ENCODE measurements at places on chromosomes 1 and 21.

DNA sequence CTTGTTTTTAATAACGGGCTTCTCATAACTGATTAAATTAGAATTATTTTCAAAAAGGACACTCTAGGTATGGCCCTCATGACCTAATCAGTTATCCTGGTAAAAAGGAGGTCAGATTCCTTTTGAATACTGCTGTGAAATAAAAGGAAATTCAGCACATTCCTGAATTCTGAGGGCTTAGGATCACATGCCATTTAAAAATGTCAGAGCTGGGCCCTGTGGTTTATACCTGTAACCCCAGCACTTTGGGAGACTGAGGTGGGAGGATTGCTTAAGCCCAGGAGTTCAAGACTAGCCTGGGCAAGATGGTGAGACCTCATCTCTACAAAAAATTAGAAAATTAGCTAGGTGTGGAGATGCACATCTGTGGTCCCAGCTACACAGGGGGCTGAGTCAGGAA lies 18.0 kb upstream of the RABGGTB start:
- no peak for DNase-seq

GRCh38 chr1:41380979-41381691 lies 19.9 kb downstream of the FOXO6 start:
- DNase-seq: peak; percentile 57

GRCh38 chr1:34049477-34049876 lies 115.6 kb downstream of the CSMD2 start:
- DNase-seq: no peak

DNA sequence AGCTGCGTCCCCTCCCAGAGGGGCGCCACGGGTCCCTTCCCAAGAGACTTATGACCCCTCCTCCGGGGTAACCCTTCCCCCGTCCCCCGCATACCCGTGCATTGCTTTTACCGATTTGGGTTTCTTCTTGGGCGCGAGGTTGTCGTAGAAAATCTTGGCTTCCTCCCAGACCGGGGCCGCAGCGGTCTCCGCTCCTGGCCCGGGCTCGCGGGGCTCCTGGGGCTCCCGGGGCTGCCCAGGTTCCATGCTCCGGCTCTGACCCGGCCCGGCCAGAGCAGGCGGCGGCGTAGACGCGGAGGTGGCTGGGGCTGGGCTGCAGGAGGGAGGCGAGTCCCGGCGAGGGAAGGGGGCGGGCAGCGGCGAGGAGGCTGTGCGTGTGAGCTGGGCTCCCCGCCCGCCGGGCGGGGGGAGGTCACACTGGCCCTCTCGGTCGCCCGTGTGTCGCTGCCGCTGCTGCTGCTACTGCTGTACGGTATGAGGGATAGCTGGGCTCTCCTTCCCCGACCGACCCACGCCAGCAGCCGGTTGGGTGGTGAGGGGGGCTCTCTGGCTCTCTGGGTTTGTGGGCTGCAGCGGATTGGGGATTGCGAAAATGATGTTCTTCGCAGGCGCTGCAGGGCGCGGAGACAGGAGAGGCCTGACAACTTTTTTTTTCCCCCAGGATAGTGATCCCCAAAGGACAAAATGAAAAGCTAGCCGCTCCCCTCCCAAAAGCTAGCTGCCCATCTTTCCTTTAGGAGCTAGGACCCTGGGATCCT lies at the start of gene NT5C1A:
NT5C1A (minus strand) TSS at position 315 of the 758 bp plus-strand sequence; CDS start at position 246, 69 bp downstream.
- DNase-seq: peak; percentile 71

DNA sequence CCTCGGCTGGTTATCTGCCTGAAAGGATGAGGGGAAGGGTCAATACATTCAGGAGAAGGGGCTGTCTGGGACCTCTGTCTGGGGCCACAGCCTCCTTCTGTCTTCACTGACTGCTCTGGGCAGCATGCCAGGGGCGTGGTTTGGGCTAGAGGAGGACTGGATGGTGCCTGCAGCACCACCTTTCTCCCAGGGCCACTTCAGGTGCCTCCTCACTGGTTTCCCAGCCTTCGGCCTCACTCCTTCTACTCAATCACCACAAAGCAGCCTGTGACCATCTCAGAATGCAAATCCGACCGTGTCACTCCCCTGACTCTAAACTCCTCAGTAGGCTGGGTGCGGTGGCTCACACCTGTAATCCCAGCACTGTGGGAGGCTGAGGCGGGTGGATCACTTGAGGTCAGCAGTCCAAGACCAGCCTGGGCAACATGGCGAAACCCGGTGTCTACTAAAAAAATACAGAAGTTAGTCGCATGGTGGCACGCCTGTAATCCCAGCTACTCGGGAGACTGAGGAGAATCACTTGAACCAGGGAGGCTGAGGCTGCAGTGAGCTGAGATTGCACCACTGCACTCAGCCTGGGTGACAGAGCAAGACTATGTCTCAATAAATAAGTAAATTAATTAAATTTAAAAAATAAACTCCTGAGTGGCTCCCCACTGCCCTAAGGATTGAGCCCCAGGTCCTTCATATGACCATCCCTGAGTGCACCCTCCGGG lies 50.1 kb upstream of the ECE1 start:
- no peak for DNase-seq

GRCh38 chr1:44346184-44346583 lies 8.9 kb downstream of the ERI3 start:
- no peak for DNase-seq

DNA sequence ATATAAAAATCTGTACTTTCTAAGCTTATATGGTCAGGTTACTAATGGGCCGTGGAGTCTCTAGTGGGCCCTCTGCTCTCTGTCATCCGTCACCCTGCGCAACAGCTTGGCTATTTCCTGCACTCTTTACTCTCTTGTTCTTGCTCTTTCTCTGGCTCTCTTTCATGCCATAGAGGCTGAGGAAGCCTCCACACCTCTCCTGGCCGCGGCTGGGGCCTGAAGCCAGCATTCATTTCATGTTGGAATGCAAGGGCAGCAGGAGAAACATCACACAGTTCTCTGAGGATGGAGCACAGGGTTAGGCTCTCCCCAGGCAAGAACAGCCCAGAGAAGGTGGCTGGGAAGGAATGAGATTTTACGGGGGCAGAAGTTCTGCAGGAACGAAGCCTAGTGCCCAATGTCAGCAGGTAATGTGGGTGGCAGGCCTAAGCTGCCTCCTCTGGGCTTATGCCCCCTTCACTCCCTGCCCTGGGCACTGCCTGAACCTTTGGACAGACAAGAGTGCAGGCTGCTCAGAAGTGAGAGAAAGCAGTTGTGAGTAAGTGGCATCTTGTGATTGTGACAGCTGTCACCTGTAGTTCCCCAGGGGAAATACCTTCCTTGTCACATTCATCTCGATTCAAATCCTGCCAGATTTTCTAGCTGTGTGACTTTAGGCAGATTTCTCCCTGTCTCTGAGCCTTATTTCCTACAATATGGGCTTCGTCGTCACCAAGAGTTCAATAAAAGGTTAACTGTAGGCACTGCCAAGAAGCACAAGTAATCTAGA lies 3.6 kb upstream of the FHAD1 start:
- DNase-seq: no peak

GRCh38 chr1:48472638-48473037 lies 634 bp upstream of the SPATA6 start:
- no peak for DNase-seq

GRCh38 chr1:16068356-16069270 lies 4.8 kb downstream of the FAM131C start:
- no peak for DNase-seq

- DNase-seq: no peak
Observed at GRCh38 chr1:230029244-230029941, 37.6 kb upstream of the GALNT2 start.

DNA sequence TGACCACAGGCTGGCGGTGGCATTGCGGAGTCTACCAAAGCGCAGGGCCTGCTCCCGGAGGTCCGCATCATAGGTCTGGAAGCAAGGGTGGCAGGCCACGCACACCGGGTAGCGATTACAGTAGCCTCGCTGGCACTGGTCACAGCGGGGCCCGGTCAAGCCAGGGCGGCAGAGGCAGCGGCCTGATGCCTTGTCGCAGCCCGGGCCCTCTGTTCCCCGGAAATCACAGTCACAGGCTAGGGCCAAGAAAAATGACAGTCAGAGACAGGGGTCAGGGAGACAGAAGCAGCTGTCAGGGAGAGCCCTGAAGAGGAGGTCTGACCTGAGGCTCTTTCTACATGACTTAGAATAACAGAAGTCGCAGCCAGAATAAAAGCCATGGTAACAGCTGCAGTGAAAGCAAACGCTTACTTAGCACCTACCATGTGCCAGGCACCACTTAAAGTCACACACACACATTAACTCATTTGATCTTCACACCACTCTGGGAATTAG lies 26.4 kb downstream of the LAMB3 start:
- no peak for DNase-seq

DNA sequence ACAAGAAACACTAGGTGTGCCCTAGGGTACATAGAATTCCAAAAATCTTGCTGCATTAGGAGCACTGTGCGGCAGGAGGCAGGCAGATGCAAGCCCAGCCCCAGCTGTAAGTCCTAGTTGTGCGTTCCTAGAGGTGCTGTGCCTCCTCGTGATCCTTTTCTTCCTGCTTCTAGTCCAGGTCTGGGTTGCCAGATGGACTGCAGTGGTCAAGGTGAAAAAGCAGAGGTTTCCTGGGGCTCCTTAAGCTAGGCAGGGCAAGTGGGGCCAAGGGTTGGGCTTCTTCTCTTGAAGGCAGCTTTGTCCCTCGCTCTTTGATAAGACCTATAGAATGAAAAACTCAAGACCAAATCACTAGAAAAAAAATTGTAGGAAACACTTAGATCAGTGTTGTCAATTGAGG lies 21.6 kb upstream of the SLC45A3 start:
- no peak for DNase-seq

GRCh38 chr1:218462116-218462515 lies 117.0 kb downstream of the TGFB2 start:
- no peak for DNase-seq

DNA sequence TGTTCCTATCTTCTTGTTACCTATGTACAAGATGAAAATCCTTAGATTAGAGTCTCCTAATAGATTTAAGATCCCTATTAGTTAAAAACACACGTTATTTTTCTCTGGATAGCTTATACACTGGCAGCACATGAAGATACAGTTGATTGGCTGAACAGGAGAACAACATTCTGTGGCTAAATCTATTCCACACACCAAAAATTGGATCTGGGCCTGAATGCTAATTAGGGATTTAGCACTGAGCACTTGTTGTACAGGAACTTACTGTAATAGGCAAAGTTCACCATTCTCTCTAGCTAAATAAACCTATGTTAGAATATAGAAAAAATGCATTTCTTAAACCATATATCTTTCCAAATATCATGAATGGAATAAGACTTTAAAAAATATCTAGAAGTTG lies 117.1 kb upstream of the PTGFR start:
- no peak for DNase-seq

DNA sequence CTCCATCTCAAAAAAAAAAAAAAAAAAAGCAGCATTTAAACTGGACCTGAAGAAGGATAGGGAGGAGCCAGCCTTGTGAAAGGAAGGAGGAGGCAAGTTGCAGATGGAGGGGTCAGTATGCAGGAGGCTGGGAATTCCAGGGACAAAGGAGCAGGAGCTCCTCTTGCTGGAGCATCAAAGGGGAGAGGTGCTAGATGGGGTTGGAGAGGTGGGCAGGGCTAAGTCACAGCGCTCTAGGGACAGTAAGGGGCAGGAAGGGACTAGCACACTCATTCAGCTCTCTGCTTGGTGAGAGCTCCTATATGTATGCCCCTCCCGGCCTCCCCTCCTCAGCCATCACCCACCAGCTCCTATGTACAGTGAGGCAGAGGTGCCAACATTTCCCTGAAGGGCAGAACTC lies 26.8 kb downstream of the MAP7D1 start:
- peak; percentile 34 for DNase-seq

- peak; percentile 95 for DNase-seq
Observed at GRCh38 chr1:159188375-159188788, 16.3 kb upstream of the ACKR1 start.

DNA sequence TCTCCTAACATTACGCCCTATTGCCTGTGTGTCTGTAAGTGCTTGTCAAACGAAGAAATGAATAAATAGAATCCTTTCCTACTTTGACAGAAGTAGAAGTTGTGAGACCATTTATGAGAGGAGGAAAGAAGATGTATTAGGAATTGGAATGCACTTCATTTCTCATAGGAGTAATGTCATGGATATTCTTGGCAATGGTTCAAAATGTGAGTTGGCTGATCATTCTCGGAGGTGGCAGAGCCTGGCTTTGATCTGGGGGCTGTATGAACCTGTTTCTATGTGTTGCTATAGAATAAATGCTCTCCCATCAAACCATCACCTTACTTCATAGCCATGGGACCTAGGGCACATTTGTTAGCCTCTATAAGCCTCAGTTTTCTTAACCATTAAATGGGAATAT lies 10.1 kb upstream of the SERBP1 start:
- no peak for DNase-seq

Measured in neural progenitor cell (in vitro differentiated cells).